ENCODE measurements at places on chromosomes 2 and 18.
A peak's percentile ranks its signal among the peaks of the same experiment; 100 is the strongest.

- no peak for DNase-seq
These were observed 95.1 kb upstream of the WDSUB1 start for GRCh38 chr2:159381574-159381973.

GRCh38 chr2:54570925-54571694 is 115.0 kb downstream of the SPTBN1 start:
- DNase-seq, result peak; percentile 24

- no peak for DNase-seq
These were observed 40.0 kb downstream of the COA5 start for GRCh38 chr2:98568161-98568956.

DNA sequence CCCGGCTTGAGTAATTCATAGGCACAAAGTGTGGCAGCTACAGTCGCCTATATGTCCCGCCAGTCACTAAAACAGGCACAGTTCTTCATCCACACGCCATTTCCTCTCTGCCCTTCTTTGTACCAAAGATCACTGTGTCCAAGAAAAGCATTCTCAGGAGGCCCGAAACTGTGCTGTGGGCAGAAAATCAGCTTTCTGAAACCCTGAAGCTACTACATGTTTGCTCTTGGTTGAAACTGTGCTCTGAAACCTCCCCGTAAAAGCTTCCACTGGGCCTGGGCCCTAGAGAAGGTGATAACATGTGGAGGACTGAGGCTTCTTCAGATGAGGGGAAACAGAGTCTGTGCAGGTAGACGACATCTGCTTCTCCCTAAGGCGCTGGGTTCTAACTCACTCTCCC is 75.6 kb upstream of the ID2 start:
- no peak for DNase-seq

GRCh38 chr18:40546875-40547274 is 1408.2 kb upstream of the PIK3C3 start:
- DNase-seq, result no peak

- no peak for DNase-seq
These were observed 160.5 kb downstream of the ZFP36L2 start for GRCh38 chr2:43065871-43066270.

DNA sequence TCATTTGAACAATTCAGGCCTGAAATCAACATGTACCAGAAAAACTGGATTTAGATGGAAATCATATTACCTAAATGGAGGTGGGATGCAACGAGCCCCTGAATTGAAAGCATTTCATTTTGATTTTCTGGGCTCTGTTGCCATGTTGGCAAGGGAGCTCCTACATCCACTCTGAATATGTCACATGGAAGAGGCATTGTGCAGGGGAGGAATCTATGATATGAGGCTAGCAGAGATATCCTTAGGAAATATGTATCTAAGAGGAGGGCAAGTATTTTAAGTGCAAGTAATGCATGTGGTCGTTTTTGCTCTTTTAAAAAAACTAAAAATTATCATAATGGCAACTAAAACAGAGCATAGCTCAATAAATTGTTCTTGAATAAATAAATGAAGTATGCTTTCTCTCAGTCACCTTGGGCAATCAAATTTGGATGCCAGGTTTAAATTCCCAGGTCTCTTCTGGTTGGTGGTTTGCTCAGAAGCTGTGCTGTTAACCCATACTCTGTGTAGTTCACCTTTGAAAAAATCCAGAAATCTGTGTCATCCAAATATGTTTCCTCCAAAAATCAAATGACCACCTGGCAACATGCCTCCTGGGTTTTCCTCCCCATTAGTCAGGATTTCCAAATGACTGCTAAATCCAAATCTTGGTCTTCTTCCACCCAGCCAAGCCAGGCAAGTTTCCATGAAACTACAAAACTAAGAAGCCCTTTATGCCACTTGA is 6.5 kb upstream of the LGALSL start:
- DNase-seq, result no peak

DNA sequence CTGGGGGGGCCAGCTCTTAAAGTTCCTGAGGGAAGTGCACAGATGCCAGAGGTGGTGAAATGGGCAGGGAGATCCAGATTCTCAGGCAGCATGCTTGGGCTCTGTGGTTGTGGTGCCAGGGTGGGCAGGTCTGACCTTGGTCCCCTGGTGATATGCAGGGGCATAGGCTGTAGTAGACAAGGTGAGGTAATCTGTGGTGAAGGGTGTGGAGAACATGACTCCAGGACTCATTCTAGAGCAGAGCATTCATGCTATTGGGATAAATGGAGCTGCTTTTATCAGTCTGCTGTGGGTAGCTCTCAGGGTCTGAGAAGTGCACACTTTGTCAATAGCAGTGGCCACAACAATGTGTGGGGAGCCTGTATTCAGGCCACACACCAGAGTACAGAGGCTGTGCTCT is 16.9 kb downstream of the ACVR1C start:
- no peak for DNase-seq

DNA sequence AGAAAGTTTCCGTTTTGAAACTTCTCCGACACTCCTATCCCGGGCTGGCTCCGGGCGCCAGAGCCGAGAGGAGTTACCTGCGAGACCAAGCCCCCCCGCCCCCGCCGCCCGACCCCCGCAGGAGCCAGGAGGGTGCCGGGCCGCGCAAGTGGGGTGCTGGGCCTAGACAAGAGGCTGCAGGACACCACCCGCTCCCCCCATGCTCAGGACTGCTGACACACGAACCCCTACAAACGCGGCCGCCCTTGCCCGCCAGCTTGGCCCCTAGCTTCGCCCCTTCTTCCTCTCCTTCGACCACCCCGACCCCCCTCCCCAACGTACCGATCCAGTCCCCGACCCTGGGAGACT is 497 bp downstream of the PLA2R1 start:
- DNase-seq, result no peak

DNA sequence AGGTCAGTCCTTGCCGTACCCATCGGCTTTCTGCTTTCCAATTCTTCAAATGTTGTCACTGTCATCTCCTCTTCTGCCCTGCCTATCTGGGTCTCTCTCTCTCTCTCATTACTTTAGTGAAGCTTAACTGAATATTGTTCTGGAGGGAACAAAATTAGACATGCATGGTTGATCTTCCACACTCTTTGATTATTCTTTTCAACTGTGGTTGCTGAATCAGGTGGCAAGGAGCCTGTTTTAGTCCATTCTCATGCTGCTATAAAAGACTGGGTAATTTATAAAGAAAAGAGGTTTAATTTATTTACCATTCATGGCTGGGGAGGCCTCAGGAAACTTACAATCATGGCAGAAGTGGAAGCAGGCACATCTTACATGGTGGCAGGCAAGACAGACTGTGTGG is 157.9 kb downstream of the ARL4C start:
- no peak for DNase-seq

- no peak for DNase-seq
These were observed 101.5 kb downstream of the SGPP2 start for GRCh38 chr2:222525811-222526210.

DNA sequence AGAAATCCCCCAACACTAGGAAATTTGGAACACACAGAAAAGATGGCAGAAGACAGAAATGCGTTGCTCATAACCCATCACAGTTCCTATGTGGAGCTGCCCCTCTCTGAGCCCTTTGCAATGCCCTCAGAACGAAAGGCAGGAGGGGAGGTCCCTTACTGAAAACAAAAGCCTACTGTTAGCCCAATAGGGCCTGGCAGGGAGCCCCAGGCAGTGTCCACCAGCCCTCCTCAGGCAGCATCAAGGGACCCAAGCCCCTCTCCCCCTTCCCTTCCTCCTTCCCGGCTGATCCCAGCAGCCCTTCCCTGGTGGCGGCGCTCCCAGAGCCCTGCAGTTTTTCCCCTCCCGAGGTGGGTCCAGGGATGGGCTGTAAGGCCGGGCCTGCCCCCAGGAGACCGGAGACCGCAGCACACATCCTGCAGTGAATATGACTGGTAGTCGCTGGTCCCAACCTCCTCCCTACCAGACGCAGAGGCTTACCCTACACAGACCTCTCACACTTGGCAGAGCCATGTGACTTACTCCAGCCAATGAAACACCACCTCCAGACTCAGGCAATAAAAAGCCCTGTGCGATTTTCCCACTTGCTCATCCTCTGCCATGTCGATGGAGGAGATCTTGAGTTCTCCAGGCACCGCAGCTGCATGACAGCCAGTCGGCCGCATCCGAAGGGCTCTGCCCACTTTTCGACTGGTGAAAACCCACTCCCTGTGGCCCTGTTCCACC is 19.4 kb upstream of the DUSP2 start:
- no peak for DNase-seq

All from NCI-H748 treated with DMSO at 0.1 percent for 48 hours (cell line).